GM12865 (cell line): ENCODE measurements at places on chromosomes 7 and 10.

GRCh38 chr7:20794676-20795075 is 8.0 kb upstream of the SP8 start:
- no peak for DNase-seq

DNA sequence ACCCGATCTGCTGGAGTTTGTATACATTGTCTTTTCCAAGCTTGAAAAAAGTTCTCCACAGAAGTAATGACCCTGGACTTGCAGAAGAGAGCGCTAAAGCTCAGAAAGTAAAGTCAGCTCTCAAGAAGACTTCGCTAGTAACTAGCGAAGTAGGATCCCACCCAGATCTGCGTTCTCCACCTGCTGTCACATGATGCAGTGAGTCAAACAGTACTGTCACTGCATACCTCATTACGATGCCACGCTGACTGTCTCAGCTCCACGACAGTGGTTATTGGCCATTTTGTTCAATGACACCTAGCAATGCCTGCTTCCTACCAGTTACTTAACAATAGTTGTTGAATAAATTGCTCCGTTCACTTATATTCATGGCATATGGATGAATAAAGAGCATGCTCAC is 29.7 kb upstream of the SEC61G start:
- DNase-seq = peak; percentile 65

DNA sequence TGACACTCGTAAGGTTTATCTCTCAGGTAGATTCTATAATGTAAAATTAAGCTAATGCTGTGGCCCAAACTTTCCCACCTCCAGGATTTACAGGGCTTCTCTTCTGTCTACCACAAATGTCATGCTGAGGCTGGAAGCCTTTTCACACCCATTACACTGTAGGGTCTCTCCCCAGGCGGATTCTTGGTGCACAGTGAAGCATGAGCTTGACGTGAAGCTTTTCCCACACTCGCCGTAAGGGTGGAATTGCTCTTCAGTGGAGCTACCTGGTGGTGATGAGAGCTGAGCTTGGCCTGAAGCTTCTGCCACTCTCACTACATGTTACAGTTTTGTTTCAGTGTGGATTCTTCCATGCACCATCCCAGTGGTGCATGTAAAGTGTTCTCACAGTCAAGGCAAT is 11.4 kb downstream of the FAM200A start:
- DNase-seq = no peak

DNA sequence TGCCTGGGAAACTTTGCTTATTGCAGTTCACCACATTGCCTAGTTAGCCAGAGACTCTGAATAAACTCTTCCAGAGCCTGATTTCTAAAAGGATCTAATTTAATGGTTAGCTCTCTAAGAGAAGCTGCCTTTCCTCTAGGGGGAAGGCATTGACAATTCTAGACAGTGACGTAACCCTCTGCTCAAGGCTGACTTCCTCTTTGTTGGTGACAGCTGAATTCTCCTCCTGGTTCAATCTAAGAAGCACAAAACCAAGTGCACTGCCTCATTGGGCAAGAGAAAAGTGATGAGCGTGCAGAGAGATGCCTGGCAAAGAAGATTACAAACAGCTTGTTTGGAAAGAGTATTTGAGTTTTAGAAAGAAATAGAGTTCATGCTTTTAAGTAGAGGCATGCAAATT is 102.7 kb downstream of the MACC1 start:
- peak; percentile 72 for DNase-seq

GRCh38 chr10:58275908-58276307 is 6.9 kb downstream of the CISD1 start:
- no peak for DNase-seq

DNA sequence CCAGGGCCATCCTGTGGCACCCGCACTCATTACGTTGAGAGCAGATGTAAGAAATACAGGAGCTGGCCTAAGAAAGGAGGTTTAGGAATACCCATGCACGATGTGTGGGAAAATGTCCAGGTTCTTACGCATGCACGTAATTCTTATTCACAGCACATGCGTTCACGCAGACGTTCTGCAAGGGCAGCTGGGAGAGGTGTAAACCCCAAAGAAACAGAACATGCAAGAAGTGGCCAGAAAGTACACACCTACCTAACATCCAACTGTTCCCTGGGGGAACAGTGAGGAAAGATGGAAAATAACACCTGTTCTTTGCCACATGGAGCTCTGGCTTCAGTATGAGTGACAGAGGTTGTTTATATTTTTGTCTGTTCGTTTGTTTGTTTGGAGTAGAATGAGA is 285.6 kb downstream of the PRPF18 start:
- DNase-seq = no peak

DNA sequence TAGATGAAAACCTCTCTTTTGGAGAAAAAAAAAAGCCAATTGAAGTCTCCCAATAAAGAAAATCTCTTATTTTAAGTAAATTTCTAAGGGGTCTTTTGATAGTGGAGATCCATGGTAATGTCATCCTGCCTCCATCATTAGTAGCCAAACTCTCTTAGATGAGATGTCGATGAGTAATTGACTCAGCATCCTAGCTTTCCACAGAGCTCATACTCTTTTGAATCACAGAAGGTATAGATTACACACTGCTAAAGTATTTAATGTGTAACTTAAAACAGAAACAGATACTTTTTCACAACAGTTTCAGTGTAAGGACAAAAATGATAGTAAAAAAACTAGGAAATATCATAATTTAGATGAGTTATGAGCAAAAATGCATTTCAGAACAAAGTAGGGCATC is 19.4 kb downstream of the MAGI2 start:
- DNase-seq = no peak

GRCh38 chr10:26468700-26469099 is 30.6 kb downstream of the APBB1IP start:
- peak; percentile 63 for DNase-seq

DNA sequence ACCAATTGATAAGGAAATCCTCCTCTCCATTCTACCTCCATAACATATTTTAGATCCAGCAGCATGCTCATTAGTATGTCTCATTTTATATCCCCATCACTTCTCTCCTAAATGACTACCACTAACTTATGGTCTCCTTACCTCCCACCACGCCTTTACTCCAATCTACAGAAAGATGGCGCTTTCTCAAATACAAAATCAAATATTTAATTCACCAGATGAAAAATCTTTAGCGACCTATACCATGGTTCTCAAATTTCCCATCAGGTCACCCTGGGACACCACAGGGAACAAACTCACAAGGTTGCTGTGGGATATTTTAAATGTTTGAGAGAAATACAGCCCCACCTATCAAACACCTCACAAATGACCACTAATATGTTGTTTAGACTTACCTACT is 27.0 kb upstream of the EBLN1 start:
- DNase-seq = no peak

DNA sequence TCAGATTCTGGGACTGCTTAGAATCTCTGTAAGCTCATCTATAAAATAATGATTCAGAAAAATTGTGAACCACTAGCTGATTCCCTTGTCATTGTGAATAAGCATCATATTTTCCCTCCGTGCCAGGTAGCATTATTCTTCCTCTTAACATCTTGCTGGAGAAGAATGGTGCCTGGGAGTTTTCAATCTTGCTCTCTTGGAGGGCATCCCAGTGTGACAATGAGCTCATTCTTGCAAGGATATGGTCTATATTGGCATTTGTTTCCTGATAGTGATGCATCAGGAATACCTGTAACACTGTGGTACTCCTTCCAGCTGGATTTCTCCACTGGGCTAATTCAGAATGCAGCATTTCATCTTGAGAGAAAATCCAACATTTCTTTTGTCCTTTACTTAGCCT is 126.4 kb upstream of the ITGB1 start:
- no peak for DNase-seq

GRCh38 chr7:80218723-80219122 is 84.1 kb downstream of the GNAI1 start:
- no peak for DNase-seq

- peak; percentile 85 for DNase-seq
These were observed 21.0 kb downstream of the ZCWPW1 start for GRCh38 chr7:100407285-100408180.

- DNase-seq = no peak
These were observed 2.0 kb downstream of the CALY start for GRCh38 chr10:133334503-133335245.

GRCh38 chr10:112087953-112088456 is 95.6 kb downstream of the GPAM start:
- no peak for DNase-seq

DNA sequence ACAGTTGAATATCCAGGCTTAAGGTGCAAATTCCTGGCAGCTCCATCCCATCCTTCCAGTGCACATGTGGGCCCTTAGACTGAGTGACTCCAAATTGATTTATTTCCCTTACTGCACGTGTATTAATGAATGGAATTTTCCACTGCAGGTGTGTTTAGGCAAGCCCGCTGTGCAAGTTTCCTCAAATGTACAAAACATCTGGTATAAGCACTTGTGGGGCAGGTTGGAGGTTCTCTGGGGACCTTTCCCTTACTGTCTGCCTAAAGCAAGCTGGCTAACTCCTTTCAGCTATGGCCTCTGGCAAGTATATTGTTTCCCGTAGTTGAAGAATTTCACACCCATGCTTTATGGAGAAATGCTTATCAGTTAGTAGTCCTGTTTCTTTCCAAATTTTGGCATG is 25.3 kb upstream of the GIMAP6 start:
- DNase-seq = peak; percentile 54

- peak; percentile 73 for DNase-seq
These were observed 121.8 kb downstream of the SGMS1 start for GRCh38 chr10:50501924-50502452.

- DNase-seq = no peak
These were observed 119.1 kb downstream of the HIP1 start for GRCh38 chr7:75619636-75620035.

DNA sequence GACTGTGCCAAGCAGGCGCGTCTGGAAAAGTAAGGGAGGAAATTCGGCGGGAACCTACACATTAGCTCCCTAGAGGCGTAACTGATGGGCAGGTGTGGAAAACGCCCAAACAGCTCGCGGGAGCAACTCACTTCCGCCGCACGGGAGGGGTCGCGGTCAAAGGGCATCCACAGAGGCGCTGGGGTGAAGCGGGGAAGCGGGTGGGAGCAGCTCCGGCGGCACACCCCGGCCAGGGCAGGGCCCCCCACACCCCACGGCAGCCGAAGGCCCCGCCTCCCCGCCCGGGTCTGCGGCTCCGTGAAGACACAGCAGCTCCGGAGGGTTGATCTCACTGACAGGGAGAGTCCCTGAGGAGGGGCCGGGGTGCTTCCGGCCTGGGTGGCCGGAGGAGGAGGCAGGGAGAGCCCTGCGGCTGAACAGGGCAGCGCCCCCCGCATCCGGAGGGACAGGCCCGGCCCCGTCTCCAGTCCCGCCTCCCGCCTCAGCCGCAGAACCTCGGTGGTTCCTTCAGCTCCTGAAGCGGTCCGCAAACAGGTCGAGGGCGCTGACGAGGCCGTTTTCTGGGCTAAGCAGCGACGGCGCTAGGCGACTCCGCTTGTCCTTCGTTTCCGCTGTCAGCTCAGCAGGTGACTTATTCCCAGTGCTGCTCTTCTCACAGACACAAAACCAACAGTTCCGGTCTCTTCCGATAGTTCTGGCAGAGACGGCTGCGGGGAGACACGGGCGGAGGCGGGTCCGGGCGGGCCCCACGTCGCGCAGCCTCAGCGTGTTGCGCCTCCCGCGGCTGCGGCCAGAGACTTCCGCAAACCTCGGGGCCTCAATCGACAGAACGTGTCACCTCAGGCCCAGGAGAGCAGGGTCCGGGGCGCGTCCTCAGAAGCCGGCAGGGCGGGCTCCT is 276.1 kb downstream of the DNAJB6 start:
- DNase-seq = no peak

- no peak for DNase-seq
These were observed 70.6 kb downstream of the MET start for GRCh38 chr7:116742641-116743040.

GRCh38 chr10:68876246-68877138 is 24.6 kb upstream of the DDX50 start:
- no peak for DNase-seq

GRCh38 chr10:21172542-21172929 is 275.4 kb upstream of the NEBL start:
- DNase-seq = no peak

GRCh38 chr7:42253316-42253715 is 16.3 kb upstream of the GLI3 start:
- no peak for DNase-seq

DNA sequence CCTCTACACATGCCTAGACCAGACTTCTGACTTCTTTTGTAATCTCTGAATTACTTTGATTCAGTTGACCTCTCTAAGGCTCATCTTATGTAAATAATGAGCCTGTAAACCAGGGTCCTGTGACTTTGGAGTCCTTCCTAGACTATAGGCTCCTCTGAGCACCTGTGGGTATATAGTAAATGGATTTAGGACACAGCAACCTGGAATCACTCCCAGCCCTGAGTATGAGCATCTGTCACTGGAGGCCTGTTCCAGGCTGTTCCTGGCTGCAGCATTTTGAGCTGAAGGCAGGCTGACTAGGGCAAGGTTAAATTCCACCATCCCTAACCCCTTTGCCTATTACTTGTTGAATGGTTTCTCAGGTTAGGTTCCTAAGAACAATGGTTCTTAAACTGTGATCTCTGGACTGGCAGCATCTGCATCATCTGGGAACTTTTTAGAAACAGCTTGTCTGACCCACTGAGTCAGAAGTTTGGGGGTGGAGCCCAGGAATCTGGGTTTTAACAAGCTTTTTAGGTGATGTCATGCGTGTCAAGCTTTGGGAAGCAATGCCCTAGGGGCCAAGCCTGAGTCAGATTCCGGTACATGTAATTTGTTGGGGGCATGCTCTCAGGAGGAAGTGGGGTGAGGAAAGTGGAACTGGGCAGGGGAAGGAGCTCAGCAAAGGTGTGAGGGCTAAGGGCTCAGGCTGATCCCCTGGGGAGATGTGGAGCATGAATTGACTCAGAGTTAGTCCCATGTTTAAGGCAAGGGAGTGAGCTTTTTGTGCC is 28.2 kb downstream of the MINDY4 start:
- DNase-seq = peak; percentile 90

DNA sequence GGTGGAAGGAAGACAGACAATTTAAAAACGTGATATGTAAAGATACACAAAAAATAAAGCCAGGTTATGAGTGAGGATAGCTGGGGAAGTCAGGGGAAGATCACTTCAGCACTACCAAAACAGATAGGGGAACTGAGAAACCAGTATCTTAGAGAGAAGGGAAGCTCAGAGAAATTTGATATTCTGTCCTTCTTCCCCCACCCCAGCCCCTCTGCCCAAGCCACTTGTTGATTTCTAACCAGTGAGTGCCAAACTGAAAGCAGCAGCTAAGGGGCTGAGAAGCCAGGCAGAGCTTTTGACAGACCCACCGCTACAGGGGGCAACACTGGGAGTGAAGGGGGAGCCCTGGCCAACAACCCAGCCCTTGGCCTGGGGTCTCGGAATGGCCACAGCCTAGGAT is 9.1 kb upstream of the SLC29A3 start:
- DNase-seq = no peak

- DNase-seq = no peak
These were observed 10.3 kb upstream of the OCM start for GRCh38 chr7:5870311-5870710.

GRCh38 chr10:94630017-94630688 is 53.4 kb upstream of the CYP2C18 start:
- peak; percentile 37 for DNase-seq

- DNase-seq = no peak
These were observed 257.9 kb downstream of the DPP6 start for GRCh38 chr7:154310114-154310513.
